ENCODE measurements at places on chromosomes 1 and 21.

- no peak for DNase-seq
Measured at GRCh38 chr1:230713915-230714764, at the start of gene AGT. Gene AGT, minus strand, starts transcription at chr1:230714122. Its CDS starts 3,299 bp downstream, at chr1:230710823.

DNA sequence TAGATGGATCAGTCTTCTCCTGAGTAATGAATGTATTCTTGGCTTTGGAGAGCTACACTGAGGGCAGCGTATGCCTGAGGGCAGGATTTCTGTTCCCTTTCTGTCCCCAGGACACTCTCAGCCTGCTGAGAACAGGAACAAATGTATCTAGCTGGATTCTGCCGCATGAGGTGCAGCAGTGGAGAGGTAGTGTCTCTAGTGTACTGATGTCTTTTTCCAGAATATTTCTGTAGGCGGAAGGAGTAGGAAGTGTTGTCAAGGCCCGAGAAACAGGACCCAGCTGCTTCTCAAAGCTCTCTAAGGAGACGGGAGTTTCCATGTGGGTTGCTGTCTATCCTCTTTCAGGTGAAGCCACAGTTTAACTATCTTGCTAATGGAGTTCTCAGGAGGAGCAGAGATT is 65.5 kb downstream of the MT1HL1 start:
- DNase-seq = no peak

DNA sequence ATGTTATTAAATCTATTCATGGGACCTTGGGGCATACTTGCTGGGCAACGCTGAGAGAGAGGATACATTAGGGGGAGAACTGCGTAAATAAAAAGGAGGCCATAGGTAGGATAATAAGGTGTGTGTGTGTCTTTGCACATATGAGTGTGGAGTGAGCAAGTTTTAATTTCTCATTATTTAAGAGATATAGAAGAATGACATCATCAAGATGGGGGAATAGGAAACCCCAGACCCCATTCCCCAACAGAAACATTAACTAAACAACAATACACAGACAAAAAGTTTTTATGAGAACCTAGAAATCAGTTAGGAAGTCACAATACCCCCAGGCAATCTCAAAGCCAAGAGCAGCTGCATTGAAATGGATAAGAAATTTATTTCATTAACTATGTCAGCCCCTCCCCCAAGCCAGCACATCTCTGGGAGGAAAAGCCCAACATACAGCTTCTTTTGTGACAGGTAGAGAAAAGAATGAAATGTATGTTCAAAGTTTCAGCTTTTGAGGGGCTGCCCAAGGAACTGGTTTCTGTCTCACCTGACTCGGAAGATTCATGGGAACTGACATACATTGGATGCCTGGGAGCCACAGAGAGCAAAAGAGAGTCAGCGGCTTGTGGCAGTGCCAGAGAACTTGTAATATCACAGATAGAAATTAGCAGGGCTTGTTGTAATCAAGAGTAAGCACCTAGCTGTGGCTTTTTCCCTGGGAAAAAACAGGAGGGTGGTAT is 234.3 kb upstream of the NFIA start:
- DNase-seq = no peak

- DNase-seq = no peak
Measured at GRCh38 chr1:56446531-56447098, 132.7 kb downstream of the PLPP3 start.

DNA sequence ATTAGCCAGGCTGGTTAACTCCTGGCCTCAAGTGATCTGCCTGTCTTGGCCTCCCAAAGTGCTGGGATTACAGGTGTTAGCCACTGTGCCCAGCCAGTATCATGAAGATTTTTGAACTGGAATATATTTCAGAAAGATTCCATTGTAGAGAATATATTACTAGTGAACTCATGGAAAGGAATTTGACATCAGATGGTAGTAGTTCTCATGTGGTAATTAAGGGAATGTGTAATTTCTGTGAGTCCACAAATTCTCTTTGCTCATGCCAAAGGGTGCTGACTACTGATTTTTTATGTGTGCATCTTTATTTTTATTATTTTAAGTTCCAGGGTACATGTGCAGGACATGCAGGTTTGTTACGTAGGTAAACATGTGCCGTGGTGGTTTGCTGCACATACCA is 10.4 kb downstream of the DTL start:
- no peak for DNase-seq

DNA sequence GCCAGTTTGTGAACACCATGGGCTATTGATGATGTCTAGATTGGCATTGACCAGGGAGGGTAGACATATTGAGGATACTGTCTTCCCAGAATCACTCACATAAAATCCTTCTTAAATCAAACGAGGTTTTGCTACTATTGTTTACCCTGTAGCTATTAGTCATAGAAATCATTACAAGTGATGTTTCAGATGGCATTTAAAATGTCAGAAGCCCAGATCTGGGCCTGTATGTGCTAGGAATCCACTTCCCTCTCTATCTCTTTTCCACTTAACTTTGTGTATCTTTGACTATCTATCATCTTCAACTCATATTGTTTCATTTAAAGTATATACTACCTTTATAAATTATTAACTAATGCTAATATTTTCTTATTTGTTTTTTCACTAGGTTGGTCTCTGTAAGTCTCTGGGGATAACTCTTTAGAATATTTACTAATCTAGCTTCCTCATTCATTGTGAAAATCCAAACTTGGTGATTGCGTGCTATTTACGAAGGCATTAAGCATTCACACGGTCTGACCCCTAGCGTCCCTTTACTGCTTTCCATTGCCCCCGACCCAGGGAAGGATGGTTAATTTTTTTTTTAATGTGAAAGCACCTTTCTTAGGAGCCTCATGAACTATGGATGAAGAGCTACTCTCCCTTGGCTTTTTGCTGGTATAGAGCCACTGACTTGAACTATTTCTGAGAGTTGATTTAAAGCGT is 281.8 kb downstream of the GPATCH2 start:
- DNase-seq = no peak

- no peak for DNase-seq
Measured at GRCh38 chr1:96559707-96560596, 161.6 kb upstream of the PTBP2 start.

GRCh38 chr1:34929497-34929852 is at the start of gene DLGAP3:
Gene DLGAP3, minus strand, starts transcription at chr1:34929650. Its CDS starts 24,267 bp downstream, at chr1:34905383.
- DNase-seq = peak; percentile 95

DNA sequence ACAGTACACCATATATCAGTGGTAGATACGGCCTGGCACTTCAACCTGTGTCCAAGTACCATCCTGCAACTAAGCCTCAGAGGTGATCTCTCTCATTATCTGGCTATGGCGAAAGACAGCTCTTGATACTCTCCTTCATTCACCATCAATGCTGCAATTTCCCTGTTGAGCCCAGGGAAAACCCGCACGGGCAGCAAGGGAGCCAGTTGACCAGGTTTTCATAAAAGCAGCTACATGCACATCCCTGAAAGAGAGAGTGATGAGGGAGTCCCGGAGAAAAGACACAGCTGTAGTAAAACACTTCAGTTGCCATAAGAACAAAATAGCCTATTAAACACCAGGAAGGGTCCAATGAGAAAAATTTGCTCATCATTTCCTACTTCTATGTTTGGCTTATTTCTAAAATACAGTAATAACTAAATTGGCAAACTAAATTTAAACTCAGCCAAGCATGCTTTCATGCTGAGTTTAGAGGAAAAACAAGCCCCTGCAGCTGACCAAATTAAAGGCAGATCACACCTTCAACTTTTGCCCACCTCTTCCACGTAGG is 68.3 kb downstream of the CAPZB start:
- DNase-seq = no peak

- DNase-seq = no peak
Measured at GRCh38 chr1:161351482-161351881, 16.2 kb downstream of the CFAP126 start.

DNA sequence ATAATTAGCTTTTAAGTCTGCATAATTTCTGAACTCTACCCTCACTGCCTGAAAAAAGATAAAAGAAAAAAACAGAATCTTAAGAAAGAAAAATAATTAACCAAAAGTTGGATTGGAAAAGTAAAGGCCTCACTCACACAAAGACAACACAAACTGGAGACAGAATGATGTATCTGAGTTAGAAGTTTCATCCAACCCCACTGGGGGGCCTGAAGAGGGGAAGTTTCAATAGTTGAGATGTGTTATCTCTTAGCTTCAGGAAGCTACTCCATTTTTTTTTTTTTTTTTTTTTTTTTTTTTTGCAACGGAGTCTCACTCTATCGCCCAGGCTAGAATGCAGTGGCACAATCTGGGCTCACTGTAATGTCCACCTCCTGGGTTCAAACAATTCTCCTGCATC is 19.9 kb downstream of the SYDE2 start:
- no peak for DNase-seq

DNA sequence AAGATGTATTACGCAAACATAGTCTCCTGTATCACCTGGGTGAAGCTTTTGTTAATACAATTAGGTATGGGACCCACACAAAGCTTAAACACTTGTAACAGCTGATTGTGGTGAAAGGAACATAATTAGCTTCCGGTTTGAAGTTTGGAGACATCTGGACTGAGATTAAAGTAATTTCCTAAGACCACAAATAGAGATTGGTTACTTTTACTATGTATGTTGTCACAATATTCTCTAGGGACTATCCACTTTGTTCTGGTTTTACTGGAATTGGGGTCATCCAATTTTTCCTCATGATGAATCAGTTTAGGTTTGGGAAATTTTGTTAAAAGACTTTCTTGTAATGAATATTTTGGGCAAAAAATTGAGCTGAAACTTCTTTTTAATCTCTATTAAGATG is 71.8 kb upstream of the SAMSN1 start:
- no peak for DNase-seq

GRCh38 chr1:184622136-184622823 is 132.4 kb downstream of the EDEM3 start:
- peak; percentile 68 for DNase-seq

- DNase-seq = peak; percentile 22
Measured at GRCh38 chr1:27400082-27400962, 7.9 kb downstream of the GPR3 start.

- DNase-seq = no peak
Measured at GRCh38 chr1:154877370-154877974, 7.4 kb upstream of the KCNN3 start.

DNA sequence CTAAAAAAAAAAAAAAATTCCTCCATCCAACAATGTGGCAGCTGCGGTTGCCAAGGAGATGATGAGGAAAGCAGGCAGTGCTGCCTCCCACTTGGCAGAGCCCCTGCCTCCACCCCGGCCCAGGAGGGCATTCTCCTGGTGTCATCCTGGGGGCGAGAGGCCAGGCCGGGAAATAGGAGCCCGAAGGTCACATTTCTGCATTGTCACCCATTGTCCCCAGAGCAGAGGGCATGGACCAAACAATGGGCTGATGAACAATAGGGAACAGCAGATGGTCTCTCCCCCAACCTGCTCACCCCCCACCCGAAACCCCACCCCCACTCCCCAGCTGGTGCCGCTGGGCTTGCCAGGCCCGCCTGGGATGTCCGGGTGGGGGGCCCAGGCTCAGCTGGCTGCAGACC is 37.3 kb downstream of the CAMK2N1 start:
- peak; percentile 58 for DNase-seq

- DNase-seq = no peak
Measured at GRCh38 chr1:43388613-43389012, 987 bp downstream of the MED8 start.

GRCh38 chr1:59350521-59350920 is 53.6 kb downstream of the FGGY start:
- no peak for DNase-seq

DNA sequence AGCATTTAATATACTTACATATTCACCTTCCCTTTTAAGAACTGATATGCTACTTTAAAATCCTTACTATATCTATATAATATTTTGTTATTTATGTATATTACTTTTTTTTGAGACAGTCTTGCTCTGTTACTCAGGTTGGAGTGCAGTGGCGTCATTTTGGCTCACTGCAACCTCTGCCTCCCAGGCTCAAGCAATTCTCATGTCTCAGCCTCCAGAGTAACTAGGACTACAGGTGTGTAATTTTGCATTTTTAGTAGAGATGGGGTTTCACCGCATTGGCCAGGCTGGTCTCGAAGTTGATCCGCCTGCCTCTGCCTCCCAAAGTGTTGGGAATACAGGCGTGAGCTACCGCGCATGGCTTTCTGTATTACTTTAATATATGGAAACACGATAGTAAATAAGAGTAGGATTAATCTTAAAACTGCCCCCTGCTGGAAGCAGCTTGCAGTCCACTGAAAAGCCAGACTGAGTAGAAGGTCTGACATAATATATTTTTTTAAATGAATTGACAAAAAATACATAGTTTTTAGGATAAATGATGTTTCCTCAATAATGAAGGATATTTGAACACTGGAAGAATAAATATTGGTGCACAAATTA is 24.4 kb downstream of the RCAN3 start:
- peak; percentile 41 for DNase-seq

DNA sequence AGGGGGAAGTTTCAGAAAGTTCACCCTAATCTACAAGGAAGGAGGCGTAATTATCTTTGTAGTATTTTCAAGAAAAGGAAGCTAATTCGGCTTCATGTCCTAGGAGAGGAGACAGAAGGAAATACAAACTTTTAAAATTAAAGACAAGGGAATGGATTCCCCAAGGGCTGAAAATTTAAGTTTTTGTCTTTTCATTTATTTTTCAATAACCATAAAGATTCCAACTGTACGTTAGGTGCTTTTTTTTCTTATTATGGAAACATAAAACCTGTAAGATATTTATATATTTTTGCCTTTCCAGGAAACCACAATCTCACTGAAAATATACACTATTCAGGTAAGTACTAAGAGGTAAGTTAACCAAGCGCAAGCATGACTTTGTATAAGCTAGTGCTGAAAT is at the start of gene OR2M3:
Gene OR2M3 (plus strand): TSS at position 301 of the 400 bp plus-strand sequence. CDS start 5,803 bp downstream, outside the sequence.
- no peak for DNase-seq

DNA sequence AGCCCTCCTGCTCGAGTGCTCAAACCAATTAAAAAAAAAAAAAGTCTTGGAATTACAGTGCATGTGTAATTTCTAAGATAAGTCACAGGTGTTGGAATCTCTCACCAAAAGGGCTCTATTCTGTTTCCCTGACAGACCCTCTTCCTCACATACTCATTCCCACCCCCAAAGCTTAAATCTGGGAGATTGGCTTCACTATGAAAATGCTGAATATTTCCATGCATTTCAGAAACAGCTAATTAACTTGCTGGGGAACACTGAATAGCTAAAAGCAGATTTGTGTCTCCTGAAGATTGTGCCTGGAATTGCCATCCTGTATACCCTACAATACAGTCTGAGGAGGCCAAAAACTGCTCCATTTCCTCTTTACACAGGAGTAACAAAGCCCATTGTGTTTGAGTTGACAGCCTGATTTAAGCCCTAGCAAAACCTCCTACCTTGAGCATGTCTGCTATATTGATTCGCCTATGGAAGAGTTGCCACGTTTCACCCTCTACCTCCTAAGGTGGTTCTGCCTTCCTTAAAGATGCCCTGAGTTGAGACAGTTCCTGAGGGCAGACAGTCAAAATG is 1.4 kb upstream of the PIK3R3 start:
- no peak for DNase-seq

- no peak for DNase-seq
Measured at GRCh38 chr1:42003433-42003832, 84.7 kb upstream of the HIVEP3 start.

- DNase-seq = no peak
Measured at GRCh38 chr1:69126796-69127195, 440.9 kb upstream of the LRRC7 start.

DNA sequence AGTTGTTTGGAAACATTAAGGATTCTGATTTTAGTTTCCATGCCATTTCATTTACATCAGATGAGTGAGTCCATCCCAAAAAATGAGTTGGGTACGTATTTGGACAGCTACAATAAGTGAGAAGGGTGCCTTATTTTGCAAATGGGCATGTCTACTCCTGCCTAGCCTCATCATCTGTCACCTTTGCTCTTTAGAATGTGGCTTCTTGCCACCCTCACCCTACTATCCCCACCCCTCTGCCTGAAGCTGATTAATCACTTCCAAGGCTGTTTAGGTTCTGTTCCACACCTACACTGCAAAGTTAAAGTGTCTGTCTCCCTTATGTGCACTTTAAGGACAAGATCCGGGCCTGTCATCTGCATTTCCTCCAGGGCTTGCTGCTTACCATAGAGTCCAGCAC is 61.2 kb downstream of the ST6GALNAC5 start:
- DNase-seq = no peak

Measured in SK-N-SH (cell line).